Right forelimb (tissue), 1 donor: ENCODE measurements at places on chromosomes 13 and 19.
A peak's percentile ranks its signal among the peaks of the same experiment; 100 is the strongest.

GRCh38 chr13:79051472-79051871, 354.6 kb downstream of the RBM26 start:
- DNase-seq: no peak

DNA sequence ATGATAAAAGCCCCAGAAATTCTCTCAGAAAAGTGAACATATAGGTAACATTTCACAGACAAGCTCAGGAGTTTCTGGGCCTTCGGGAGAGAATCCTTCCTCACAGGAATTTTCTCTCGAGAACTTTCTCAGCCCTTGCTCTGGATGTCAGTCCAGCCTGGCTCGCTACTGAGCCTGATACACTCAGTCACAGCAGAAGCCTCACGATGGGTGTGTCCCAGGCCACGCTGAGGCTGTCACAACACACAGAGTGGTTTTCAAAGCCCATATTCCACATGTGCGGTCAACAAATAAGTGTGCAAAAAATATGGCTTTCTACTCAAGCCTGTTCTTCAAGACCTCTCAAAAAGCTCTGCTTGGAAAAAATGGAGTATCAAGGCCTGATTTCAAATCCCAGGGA, 31.5 kb upstream of the MEDAG start:
- no peak for DNase-seq

GRCh38 chr19:7772752-7773291, 9.8 kb downstream of the CLEC4M start:
- DNase-seq: no peak

GRCh38 chr19:49997709-49998108, 27.5 kb downstream of the VRK3 start:
- DNase-seq: no peak

GRCh38 chr13:110546926-110547325, 14.6 kb downstream of the RAB20 start:
- DNase-seq: no peak

- DNase-seq: no peak
These were observed 5.3 kb upstream of the AKAP8L start for GRCh38 chr19:15424121-15424520.

- DNase-seq: no peak
These were observed 128.1 kb downstream of the TEX29 start for GRCh38 chr13:111448504-111448903.

DNA sequence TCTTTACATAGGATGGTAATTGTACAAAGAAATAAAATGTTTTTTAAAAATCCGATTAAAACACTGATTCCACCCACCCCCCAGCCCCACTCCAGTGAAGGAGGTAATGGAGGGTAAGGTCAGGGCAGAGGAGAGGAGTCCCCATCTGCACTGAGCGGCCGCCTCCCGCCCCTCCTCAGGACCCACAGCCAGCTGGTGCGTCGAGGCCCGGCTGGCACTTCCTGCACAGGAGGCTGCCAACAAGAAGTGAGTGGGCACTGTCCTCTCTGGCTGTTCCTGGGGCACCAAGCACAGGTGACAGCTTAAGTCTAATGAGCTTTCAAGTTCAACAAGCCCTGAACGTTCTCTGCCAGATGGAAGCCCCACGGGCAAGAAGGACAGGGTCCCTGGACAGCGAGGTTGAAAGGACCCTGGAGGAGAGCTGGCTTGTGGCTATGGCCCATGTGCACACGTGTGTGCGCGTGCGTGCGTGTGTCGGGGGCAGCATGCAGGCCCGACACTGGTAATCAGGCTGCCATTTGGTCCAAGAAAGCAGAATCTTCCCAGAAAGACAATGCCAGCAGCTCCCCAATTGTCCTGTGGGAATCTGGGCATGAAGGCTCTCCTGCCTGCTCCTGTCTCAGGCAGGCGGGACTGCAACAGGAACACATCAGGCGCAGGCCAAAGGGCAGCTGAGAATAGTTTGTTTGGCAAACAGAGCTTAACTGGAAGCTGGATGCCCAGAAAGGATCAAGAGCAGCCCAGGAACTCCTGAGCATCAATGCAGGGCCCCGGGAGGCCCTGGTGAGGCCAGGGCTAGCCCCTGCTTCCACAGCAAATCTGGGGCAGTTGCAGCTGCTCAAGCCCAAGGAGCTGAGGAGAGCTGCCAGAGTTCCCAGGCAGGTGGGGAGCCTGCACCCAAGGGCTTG, 15.1 kb upstream of the EPHX3 start:
- DNase-seq: no peak

- DNase-seq: no peak
These were observed 14.6 kb downstream of the FAM187B start for GRCh38 chr19:35213663-35214632.

DNA sequence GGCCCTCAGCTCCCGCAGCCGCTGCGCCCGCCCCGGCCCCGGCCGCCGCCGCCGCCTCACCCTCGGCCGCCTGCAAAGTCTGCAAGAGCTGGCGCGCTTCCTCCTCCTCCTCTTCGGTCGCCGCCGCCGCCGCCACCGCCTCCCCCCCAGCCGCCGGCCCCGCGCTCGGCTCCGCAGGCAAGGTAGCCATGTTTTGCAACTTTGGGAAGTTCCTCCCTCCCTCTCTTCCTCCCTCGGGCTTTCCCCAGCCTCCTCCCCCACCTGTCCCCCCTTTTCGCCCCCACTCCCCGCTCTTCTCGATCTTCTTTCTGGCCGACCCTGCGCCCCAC, 433 bp downstream of the SIX5 start:
- DNase-seq: no peak

- no peak for DNase-seq
These were observed 10.6 kb upstream of the LRRC25 start for GRCh38 chr19:18408053-18408476.

DNA sequence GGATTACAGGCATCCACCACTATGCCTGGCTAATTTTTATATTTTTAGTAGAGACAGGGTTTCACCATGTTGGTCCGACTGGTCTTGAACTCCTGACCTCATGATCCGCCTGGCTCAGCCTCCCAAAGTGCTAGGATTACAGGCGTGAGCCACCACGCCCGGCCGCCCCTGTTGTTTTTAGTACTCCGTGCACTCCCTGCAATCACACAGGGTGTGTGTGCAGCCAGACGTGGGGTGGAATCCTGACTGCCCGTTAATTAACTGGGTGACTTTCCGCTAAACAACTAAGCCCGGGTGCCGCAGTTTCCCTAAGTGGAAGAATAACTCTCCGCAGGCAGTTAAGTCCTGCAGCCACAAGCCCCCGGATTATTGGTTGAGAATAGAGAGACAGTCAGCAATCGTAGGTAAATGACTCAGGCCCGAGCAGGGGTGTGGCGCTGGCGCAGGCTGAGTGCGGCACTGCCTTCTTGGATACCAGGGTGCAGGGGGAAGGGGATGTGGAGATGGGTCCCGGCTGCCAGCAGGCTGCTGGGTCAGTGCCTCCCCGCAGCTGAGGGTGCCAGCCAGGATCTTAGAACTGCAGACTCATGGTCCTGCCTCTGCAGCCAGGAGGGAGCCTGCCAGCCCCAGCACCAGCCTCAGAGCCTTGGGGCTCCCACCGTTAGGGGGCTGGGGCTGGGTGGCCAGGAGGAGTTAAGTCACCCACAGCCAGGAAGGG, 6.1 kb upstream of the FXYD3 start:
- no peak for DNase-seq

GRCh38 chr13:78607409-78608251, 4.3 kb upstream of the POU4F1 start:
- no peak for DNase-seq

- DNase-seq: peak; percentile 96
These were observed 262.3 kb downstream of the TBC1D4 start for GRCh38 chr13:75219479-75220237.

GRCh38 chr19:1240925-1241324, 626 bp upstream of the ATP5F1D start:
- DNase-seq: no peak

DNA sequence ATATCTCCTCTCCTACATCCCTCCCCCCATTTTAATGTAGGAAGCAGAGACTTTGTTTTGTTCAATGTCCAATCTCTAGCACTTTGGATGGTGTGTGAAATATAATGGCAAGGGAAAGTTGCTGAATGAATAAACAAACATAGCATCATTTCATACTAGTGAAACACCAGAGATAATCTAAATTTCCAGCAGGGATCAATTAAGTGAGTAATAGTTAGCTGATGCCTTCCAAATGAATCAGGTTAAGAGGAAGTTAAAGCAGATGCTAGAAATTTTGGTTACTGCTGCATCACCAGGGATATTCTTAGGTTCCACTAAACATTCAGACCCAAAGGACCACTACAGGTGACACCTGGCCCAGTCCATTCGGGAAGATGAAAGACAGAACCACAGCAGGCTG, 8.1 kb downstream of the MRPS31 start:
- no peak for DNase-seq

DNA sequence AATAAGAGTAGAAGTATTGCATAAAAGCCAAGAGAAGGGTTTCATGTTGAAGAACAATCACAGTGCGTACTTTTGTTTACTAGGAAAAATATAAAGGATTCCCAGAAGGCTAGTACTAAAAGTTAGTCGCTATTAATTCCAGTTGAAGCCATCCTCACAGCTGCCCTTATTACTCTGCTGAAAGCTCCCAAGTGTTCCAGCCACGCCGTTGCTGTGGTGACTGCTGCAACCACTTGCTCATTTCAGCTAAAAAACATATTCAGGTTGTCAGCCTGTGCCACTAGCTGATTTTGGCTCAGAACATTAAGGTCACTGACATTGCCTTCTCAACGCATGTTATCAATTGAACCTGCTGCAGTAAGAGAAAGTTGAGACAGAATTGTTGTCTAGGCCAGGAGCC, 87.1 kb upstream of the FNDC3A start:
- DNase-seq: no peak
